ENCODE measurements at places on chromosomes 2 and 18. TPM values are rescaled to one million over a fixed set of nuclear protein-coding genes. Genes with fewer than 3 reads are reported as not detected.

- H3K4me3 ChIP-seq = no peak overlapping the region
- DNase-seq = no peak
- no peaks in the 10 kb centered on the region for H3K4me1 ChIP-seq
- H3K36me3 ChIP-seq = no peaks in the 10 kb centered on the region
Observed at GRCh38 chr18:31658670-31659575, 25.5 kb downstream of the B4GALT6 start.

DNA sequence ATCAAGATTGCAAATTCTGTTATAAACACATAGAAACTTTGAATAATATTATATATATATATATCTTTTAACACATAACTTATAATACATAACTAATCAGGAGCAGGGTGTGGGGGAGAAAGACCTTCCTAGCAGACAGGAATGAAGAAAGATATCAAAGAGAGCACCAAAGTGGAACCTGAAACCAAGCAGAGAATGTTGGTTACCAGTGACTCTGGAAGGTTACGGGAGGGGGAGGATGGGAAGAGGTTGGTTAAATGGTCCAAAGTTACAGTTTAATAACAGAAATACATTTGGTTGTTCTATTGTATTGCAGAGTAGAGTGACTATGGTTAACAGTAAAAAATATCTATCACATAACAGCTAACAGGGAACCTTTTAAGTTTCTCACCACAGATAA, 366.7 kb downstream of the LRRTM4 start:
- no peak for DNase-seq
- no peaks in the 10 kb centered on the region for H3K27me3 ChIP-seq
- no peaks in the 10 kb centered on the region for H3K36me3 ChIP-seq
- H3K4me1 ChIP-seq = no peaks in the 10 kb centered on the region

The UGT1A10 gene
- total RNA-seq = not detected

The ANKRD62 gene
- total RNA-seq = 0.12 TPM

DNA sequence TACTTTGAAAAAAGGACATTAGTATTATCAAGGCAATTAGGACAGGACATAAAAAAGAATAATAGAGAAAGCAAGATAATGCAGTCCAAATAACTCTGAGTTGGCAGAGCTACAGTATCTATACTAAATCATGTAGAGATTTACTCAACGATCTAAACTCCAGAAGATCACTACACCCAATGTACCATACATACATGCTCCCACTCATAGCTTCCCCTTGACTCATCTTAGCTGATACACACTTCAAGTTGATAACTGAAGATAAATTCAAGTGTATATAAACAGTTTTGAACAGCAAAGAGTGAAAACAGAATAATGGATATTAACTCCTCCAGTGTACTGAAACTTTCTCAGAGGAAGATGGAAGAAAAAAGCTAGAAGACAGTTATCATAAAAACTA, 78.5 kb downstream of the SESTD1 start:
- no peaks in the 10 kb centered on the region for H3K36me3 ChIP-seq
- no peak overlapping the region for H3K4me3 ChIP-seq
- no peak overlapping the region for H3K27ac ChIP-seq
- DNase-seq = no peak

Data from upper lobe of right lung (tissue), 1 donor.